ENCODE measurements at places on chromosomes 11 and 22.

GRCh38 chr11:56172256-56172830, 4.1 kb upstream of the OR5J2 start:
- no peaks in the 10 kb centered on the region for H3K36me3 ChIP-seq
- no peaks in the 10 kb centered on the region for H3K4me1 ChIP-seq
- no peaks in the 10 kb centered on the region for H3K27me3 ChIP-seq
- no peak overlapping the region for H3K4me3 ChIP-seq
- no peak for DNase-seq

- no peak for DNase-seq
- H3K36me3 ChIP-seq = peaks cover 96% of the 10 kb centered on the region
- H3K4me3 ChIP-seq = no peak overlapping the region
- no peak overlapping the region for H3K27ac ChIP-seq
- H3K4me1 ChIP-seq = no peaks in the 10 kb centered on the region
These were observed 27.2 kb upstream of the PDE2A start for GRCh38 chr11:72701466-72701865.

DNA sequence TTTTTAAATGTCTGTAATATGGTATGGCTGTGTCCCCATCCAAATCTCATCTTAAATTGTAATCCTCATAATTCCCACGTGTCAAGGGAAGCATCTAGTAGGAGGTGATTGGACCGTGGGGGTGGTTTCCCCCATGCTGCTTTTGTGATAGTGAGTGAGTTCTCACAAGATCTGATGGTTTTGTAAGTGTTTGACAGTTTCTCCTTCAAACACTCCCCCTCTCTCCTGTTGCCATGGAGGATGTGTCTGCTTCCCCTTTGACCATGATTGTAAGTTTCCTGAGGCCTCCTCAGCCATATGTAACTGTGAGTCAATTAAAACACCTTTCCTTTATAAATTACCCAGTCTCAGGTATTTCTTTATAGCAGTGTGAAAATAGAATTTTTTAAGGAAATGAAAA, 31.1 kb upstream of the CD44 start:
- peak; percentile 38 for DNase-seq

DNA sequence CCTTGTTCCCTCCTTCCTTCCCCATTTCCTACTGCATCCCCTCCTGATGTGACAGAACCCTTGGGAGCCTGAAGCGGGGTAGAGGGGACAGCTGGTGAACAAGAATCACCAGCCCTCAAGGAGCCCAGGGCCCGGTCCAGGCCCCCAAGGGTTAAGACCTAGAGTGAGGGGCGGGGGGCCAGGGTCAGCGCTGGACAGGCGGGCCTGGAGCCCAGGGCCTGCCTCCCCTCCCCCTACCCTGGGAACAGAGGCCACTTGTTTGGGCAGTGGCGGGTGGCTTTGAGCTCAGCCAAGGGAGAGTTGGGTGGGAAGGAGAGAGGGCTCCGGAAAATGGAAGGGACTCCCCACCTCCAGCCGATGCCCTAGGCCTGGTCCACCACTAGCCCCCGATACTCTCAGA, 2.1 kb downstream of the ARAP1 start:
- H3K4me1 ChIP-seq = peaks cover 38% of the 10 kb centered on the region
- no peak for DNase-seq
- no peaks in the 10 kb centered on the region for H3K36me3 ChIP-seq
- no peak overlapping the region for H3K27ac ChIP-seq
- no peak overlapping the region for H3K4me3 ChIP-seq

DNA sequence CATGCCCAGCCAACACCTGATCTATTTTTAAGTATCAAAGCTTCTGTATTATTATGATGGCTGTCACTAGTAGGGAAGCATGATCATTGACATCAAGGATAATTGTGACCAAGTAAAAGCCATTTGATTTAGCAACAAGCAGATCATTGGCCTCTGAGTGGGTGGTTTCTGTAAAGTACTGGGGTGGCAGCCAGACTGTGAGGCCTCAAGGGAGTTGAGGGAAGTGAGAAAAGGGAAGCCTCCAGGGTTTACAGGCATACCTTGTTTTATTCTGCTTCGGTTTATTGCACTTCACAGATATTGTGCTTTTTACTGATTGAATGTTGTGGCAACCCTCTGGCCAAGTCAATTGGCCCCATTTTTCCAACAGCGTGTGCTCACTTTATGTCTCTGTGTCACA, 60.1 kb downstream of the PRR5L start:
- DNase-seq = peak; percentile 84
- no peaks in the 10 kb centered on the region for H3K27me3 ChIP-seq
- H3K36me3 ChIP-seq = no peaks in the 10 kb centered on the region
- H3K4me3 ChIP-seq = no peak overlapping the region

DNA sequence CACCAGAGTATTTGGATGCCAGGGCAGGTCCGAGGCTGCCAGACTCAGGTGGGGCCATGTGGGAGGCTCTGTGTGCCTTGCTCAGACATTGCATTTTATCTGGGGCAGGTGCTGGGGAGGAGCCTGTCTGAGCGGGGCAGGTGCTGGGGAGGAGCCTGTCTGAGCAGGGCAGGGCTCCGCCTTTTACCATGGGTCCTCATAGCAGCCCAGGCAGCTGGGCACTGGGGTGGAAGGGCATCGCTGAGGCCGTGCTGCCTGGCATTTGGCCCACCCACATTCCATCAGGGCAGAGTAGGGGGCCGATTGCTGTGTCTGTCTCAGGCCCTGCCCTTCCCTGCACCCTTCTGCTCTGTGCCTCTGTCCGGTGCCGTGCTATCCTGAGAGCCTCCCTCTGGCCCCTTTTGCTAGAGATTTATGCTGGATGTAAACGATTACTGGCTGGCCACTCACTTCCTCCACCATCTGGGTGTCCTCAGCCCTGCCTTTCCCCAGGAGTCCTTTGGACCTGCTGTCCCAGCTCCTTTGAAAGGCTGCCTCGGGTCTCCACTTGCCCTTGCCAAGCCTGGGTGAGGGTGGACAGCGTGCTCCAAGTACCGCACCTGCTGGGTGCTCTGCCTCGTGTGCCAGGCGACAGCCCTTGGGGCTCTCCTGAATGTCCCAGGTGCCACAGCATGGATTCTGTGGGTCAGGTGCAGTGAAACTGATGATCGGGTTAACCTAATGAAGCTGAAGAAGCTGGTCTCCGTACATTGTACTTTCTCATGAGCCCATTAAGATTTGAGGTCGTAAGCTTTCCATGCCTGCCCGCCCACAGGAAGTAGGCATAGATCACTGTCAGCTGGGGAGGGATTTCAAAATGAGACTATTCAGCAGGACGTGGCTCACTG, 281.6 kb downstream of the TBC1D22A start:
- peaks cover 29% of the 10 kb centered on the region for H3K4me1 ChIP-seq
- no peaks in the 10 kb centered on the region for H3K27me3 ChIP-seq
- peak; percentile 55 for DNase-seq
- no peak overlapping the region for H3K4me3 ChIP-seq

GRCh38 chr11:37642296-37642695, 1044.3 kb upstream of the RAG2 start:
- H3K36me3 ChIP-seq = no peaks in the 10 kb centered on the region
- no peak overlapping the region for H3K4me3 ChIP-seq
- no peak overlapping the region for H3K27ac ChIP-seq
- H3K27me3 ChIP-seq = no peaks in the 10 kb centered on the region

DNA sequence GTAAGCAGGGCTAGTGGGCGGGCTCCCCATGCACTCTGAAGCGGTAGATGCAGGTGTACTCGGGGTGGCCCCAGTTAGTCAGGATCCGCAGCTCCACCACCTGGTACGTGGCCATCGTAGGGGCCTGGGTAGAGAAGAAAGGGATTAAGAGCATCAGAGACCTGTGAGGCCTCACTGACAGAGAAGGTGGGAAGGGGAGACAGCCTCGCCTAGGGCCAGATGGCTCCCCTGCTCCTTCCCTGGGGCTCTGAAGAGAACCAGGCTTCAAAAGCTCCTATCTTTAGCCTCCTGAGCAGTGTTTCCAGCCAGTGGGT, 19.6 kb downstream of the SUN2 start:
- peaks cover 8% of the 10 kb centered on the region for H3K36me3 ChIP-seq
- H3K27ac ChIP-seq = no peak overlapping the region
- DNase-seq = no peak
- no peak overlapping the region for H3K4me3 ChIP-seq

GRCh38 chr11:6357222-6357621, 33.1 kb upstream of the SMPD1 start:
- H3K4me1 ChIP-seq = no peaks in the 10 kb centered on the region
- H3K36me3 ChIP-seq = no peaks in the 10 kb centered on the region
- H3K27ac ChIP-seq = no peak overlapping the region
- DNase-seq = no peak
- H3K4me3 ChIP-seq = no peak overlapping the region
